ENCODE measurements at places on chromosomes 1 and 21. TPM values are rescaled to one million over a fixed set of nuclear protein-coding genes. Genes with fewer than 3 reads are reported as not detected.

TMEM82 gene
- not detected for total RNA-seq

GBP6 gene
- under 0.01 TPM for total RNA-seq

KCNJ15 gene
- 1.5 TPM for total RNA-seq

ANXA9 gene
- 0.33 TPM for total RNA-seq

PLEKHG5 gene
- total RNA-seq: 1.3 TPM

CALML6 gene
- 0.17 TPM for total RNA-seq

IFNGR2 gene
- total RNA-seq: 36.5 TPM

OR2T27 gene
- not detected for total RNA-seq

MYOG gene
- total RNA-seq: not detected

RASAL2 gene
- total RNA-seq: 6.4 TPM

CRYAA gene
- total RNA-seq: not detected

SHISAL2A gene
- total RNA-seq: not detected

TFAP2E gene
- 0.26 TPM for total RNA-seq

PRMT2 gene
- 152 TPM for total RNA-seq

ALDH4A1 gene
- total RNA-seq: 6.9 TPM

SPRR2F gene
- total RNA-seq: not detected

TAS1R1 gene
- under 0.01 TPM for total RNA-seq

KLF17 gene
- 0.50 TPM for total RNA-seq

CHD5 gene
- under 0.01 TPM for total RNA-seq

PLD5 gene
- total RNA-seq: not detected

LCE2C gene
- total RNA-seq: not detected
